ENCODE measurements at places on chromosomes 6 and 20.

GRCh38 chr20:2768632-2769015, 31.8 kb downstream of the CPXM1 start:
- no peak for DNase-seq

DNA sequence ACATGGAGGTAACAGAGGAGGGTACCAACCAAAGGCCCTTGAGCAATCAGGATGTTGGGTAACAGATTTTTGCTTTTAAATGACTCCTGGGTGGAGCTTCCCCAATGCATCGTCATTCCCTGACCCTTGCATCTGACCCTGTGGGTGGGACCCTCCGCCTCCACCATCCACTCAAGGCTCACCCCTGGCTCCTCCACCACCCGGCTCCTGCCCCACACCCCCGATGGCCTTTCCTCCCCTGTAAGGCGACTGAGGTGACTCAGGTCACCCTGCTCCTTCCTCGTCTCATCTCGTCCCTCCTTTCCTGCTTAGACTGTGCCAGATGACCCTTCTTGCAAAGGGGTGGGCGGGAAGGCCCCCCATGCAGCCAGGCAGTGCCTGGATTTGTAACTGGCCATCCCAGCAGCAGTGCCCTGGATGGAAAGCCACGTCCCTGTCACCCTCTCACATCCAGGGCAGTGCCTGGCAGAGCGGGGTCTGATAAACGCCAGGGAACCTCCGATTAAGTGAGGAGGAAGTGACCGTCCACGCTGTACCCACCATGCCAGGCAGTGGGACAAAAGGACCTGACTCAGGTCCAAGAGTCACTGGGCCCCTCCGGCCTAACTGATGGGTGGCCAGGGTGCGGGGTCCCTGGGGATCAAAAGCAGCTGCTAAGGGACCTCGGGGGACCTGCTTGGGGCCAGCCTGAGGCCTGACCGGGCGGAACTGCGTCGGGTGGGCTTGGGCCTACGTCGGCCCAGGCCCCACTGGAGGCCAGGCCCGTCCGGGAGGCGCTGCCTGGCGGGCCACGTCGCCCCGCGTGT, 624 bp upstream of the NPEPL1 start:
- no peak for DNase-seq

GRCh38 chr6:149340200-149340599, 22.7 kb downstream of the TAB2 start:
- no peak for DNase-seq

GRCh38 chr6:144159223-144159622, 8.9 kb downstream of the STX11 start:
- DNase-seq = no peak

DNA sequence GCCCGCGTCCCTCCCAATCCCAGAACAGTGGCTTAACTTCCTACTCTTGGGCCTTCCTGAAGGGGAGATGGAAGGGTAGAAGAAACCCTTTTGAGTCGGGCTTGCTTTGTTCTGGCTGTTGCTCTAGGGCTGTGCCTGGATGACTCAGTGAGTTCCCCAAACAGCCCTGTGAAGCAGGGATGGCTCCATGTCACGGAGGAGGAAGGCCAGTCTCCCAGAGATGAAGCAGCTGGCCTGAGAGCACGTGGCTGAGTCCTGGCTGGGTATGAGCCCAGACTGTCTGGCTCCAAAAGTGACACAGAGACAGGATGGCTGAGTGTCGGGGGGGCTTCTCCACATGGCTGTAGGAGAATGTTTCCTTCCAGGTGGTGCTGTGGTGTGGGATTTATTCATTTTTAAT, 4.6 kb downstream of the SYTL3 start:
- DNase-seq = no peak

DNA sequence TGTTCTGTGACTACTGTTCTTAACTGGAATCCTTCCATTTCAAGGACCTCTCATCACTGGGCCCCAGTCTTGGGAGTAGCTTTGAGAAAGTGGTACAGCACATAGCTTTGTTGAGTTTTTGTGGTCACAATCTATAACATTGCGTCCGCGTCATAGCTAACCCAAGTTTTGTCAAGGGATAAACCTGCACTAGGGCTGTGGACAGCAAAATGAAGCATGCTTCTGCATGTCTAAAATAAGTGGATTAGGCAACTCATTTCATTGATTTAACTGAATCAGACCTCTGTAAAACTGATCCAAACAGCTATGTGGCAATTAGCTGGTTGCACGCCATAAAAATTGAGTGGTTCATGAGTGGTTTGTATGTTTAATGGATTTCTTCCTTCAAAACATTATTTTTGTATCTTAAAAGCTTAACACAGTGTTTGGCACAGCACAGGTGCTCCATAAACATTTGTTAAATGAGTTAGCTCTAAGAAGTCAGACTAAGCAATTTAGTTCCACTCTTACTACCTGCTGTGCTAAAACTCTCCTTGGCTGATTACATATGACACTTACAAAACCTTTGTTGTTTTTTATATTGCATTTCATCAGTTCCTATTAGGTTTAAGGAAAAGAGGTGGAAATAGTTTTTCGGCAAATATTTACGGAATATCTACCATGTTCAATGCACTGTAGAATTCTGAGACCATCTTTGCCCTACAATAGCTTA, 160.3 kb upstream of the ATXN1 start:
- no peak for DNase-seq

DNA sequence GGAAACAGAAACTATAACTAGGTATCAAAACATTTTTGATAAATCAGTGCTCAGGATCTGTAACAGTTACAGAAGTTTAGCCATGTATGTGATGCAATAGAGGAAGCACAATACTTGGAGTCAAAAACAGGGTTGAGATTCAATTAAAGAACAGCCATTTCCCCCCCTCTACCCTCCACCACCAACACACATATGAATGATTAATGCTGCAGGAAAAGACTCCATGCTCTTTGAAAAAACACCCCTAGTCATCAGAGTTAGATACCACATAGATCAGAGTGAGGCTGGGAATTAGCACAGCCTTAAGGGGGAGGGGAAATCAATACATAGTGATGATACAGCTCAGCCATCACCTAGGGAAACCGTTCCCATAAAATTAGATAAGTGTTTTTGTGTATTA, 108.9 kb upstream of the EMILIN3 start:
- DNase-seq = no peak

DNA sequence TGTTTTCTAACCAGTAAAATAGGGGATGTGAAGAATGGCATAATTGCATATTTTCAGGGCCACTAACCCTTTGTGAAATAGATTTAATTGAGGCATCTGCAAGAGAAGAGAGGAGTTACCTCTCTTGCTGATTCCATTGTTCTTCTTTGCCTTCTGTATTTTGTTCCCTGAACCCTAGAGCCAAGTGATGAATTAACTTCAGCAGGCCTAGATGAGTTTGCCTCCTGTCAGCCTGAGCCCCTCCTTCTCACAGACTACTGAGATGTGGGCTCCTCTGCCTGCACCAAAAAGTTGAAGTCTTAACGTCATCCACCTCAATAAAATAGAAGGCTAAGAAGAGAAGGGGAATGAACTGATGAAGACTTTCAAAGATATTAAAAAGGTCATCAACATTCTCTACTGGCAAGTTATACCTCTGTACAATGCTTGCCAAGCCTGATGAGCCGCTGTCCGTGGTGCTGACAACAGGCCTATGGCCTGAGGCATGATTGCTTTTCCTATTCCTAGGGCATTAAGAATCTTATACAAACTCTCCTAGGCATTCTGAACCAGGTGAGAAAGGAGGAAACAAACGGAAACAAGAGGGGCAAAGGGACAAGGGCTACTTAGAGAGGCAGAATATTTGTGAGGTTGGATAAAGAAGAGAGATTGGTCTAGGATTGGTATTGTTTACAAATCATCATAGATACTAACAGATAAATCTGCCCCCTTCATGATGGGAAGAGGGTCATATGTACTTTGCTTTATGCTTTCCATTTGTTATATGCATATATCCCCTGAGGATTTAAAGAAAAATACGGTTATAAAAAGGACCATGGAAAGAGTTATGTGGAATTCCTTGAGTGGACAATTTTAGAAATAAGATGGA, 46.8 kb downstream of the CD24 start:
- no peak for DNase-seq

DNA sequence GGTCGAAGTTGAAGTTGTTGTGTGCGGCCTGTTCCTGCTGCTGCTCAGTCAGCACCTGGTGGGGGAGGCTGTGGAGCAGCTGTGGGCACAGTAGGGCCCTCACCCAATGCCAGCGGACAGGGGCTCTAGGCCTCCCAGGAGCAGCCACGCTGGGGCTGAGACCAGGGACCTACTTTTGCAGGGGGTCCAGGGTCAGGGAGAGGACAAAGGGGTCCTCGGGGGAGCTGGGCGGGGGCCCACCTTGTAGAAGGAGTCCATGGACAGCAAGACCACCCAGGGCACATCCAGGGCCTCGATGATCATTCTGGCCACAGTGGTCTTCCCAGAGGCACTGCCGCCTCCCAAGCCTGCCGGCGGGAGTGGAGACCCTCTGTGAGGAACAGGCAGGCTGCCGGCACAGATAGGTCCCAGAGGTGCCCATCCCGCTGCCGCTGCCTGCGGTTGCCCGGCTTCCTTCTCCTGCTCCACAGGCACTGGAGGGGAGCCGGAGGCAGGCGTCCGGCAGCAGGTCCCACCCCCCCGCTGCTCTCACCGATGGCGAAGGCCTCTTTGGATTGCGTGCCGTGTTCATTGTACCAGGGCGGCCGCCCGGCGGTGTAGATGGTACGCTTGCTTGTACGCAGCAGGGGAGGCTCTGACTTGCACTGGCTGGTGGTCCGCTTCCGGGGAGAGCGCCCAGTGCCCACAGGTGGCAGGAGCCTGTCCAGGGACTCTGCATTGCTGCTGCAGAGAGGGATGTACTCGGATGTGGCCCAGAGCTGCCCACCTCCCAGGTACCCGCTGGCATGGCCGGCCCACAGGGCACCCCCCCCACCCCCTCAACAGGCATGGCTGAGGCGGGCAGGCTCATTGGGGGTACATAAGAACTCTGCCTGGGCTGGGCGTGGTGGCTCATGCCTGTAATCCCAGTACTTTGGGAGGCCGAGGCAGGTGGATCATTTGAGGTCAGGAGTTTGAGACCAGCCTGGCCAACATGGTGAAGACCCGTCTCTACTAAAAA, 10.0 kb downstream of the UCKL1 start:
- DNase-seq = no peak

DNA sequence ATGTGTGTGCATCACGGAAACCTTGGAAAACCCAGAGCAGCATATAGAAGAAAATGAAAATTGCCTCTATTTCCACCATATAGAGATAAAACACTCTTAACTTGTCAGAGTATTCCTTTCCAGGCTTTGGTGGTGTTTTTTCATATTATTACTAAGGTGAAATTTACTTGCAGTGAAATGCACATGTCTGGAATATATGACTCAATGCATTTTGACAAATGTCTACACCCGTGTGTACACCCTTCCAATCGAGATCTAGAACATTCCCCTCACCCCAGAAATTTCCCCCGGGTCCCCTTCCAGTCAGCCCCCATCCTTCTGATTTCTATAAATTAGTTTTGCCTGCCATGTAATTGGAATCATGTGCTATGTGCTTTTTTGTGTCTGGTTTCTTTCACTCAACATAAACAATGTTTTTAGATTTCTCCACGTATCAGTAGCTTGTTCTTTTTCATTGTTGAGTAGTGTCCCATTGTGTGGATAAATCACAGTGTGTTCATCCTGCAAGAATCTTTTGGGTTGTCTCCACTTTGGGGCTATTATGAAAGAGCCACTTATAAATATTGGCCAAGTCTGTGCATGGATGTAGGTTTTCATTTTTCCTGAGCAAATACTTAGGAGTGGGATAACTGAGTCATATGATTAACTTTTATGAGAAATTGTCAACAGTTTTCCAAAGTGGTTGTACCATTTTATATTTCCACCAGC, 19.9 kb upstream of the PREX1 start:
- DNase-seq = no peak

DNA sequence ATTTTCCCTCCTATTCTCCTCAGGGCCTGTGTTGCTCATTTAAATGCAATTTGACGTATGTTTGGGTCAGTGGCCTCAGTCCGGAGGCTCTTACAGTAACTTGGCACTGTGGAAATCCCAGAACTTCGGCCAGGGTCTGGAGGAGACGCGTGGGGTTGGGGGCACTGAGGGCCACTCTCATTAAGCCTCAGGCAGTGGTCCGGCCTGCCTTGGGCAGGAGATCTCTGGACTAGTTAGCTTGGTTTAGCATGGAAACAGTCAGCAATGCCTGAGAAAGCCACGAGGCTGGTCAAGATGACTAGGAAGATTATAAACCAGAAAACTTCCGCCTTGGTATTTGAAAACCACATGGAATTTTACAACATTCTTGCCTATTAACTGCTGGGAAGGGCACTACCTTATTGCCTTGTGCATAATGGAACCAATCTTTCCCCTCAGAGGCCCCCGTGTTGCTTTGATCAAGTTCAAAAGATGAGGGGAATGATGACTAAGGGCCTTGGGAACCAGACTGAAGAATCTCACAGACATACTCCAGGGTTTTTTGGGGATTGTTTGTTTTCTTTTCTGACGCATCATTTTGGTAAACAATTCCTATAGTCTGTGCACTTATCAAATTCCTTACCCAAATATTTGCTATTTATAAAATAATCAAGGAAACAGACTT, 206.0 kb upstream of the PREP start:
- DNase-seq = no peak

- DNase-seq = no peak
These were observed 368.9 kb upstream of the JARID2 start for GRCh38 chr6:14876778-14877613.

DNA sequence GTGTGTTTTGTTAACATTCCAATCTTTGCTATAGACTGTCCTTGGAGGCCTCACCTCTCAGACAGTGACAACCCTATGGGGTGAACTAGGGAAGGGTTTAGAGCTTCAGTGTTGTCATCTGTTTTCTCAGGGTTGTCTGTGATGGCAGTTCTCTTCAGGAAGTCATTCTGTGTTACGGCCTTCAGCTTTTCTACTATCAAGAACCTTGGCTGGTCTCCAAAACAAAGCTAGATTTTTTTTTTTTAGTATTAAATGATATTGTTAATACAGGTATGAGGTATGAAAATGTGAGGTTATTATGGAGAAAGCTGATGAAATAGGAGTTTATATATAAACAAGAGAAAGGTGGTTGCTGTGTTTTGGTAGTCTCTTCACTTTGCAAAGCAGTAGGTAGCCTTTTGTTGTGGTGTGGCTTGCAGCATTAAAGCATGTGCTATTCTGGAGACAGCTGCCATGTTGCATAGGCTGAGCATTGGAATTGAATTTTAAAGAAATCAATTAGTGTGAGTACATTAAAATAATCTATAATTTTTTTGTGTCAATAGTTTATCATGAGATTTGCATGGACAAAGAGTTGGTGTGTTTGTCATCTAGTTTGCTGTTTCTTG, 162.6 kb downstream of the CARMIL1 start:
- no peak for DNase-seq

DNA sequence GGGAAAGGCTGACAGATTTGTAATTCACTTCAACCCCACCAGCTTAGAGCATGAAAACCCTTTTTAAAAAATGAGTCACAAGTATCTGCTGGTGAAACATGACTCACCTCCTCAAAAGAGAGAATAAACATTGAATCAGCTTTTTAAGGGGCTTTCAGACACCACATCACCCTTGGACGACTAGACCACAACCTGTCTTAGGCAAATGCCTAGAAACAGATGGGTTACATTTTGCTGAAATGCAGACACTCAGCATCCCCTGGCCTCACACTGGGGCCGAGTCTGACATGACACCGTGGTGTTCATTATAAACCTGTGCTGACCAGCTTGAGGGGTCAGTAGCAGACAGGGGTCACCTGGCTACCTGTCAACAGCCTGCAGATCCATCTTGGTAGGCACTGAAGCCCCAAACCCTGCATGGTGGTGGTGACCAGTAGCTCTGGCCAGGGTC, 175.3 kb upstream of the CST7 start:
- DNase-seq = no peak
